ENCODE measurements at places on chromosomes 3 and 15.

GRCh38 chr3:124282751-124283651 is 291.1 kb upstream of the ROPN1 start:
- DNase-seq: no peak

DNA sequence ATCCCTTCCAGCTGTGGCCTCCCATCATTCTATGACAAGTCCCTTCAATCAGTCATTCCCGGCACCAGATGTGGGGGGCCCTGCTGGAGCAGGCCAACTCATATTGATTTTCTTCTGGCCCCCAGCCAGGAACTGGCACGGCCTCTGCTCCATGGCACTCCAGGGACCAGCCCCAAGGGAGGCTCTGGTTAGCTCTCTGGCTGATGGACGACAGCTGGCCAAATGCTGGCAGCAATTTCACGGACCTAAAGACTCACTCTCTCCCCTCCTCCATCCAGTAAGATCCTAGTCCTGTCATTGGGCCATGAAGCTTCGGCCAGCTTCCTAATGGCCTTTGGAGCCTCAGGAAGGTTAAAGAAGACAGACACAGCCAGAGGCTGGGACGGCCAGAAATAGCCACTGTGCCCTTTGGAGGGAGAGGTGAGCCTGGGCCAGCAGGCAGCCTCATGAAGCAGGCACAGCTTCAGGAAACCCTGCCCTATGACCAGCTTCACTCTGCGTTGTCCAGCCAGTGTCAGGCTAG is 131.0 kb downstream of the MEX3B start:
- no peak for DNase-seq

- DNase-seq: no peak
Observed at GRCh38 chr15:92652576-92652966, 3.0 kb downstream of the FAM174B start.

- DNase-seq: no peak
Observed at GRCh38 chr15:61382927-61383326, 153.8 kb upstream of the RORA start.

DNA sequence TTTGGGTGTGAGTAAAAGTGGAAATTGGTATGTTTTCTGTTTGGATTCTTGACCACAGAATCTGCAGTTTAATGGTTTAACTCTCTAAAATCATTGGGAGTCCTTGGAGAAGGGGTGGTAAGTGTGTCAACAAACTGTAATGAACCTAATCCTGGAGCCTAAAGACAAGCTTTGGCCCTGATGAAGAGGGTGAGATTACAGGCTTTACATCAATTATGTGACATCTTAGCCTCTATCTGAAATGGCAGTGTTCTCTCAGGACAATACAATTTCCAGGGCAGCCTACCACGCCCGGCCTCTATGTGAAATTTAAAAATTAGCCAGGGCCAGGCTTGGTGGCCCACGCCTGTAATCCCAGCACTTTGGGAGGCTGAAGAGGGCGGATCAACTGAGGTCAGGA is 4.3 kb upstream of the PKM start:
- DNase-seq: no peak

GRCh38 chr15:53395871-53396270 is 363.6 kb downstream of the WDR72 start:
- no peak for DNase-seq

- no peak for DNase-seq
Observed at GRCh38 chr3:184539801-184540435, 21.7 kb upstream of the EPHB3 start.

GRCh38 chr15:99143242-99143641 is 38.4 kb downstream of the SYNM start:
- DNase-seq: no peak

- no peak for DNase-seq
Observed at GRCh38 chr15:37425541-37425940, 325.2 kb upstream of the MEIS2 start.

GRCh38 chr3:37240170-37240945 is 66.0 kb upstream of the LRRFIP2 start:
- DNase-seq: no peak

GRCh38 chr3:10421996-10422395 is 83.4 kb downstream of the ATP2B2 start:
- DNase-seq: no peak

Measured in epithelial cell of proximal tubule (primary cell).